Progenitor cell of endocrine pancreas (in vitro differentiated cells): ENCODE measurements at places on chromosomes 5 and 9. TPM values are rescaled to one million over a fixed set of nuclear protein-coding genes. Genes with fewer than 3 reads are reported as not detected.

Gene FLT4
- 2.0 TPM in 2 replicates for total RNA-seq

GRCh38 chr5:151770383-151771258 lies 1.1 kb upstream of the G3BP1 start:
- peak overlapping the region; percentile 95 for H3K27ac ChIP-seq
- H3K4me1 ChIP-seq = peaks cover 28% of the 10 kb centered on the region
- no peak overlapping the region for H3K4me3 ChIP-seq
- H3K27me3 ChIP-seq = no peaks in the 10 kb centered on the region
- DNase-seq = no peak

- H3K4me1 ChIP-seq = peaks cover 21% of the 10 kb centered on the region
- H3K4me3 ChIP-seq = no peak overlapping the region
- H3K27me3 ChIP-seq = peaks cover 7% of the 10 kb centered on the region
- H3K36me3 ChIP-seq = no peaks in the 10 kb centered on the region
- no peak for DNase-seq
- no peak overlapping the region for H3K27ac ChIP-seq
Measured at GRCh38 chr5:76490960-76491359, 87.9 kb downstream of the IQGAP2 start.

GRCh38 chr9:75903785-75904360 lies 13.4 kb downstream of the PCSK5 start:
- no peak for DNase-seq
- H3K4me3 ChIP-seq = no peak overlapping the region
- H3K27ac ChIP-seq = no peak overlapping the region
- H3K36me3 ChIP-seq = peaks cover 2% of the 10 kb centered on the region
- peaks cover 12% of the 10 kb centered on the region for H3K27me3 ChIP-seq
- no peaks in the 10 kb centered on the region for H3K4me1 ChIP-seq

- no peaks in the 10 kb centered on the region for H3K27me3 ChIP-seq
- peaks cover 1% of the 10 kb centered on the region for H3K4me1 ChIP-seq
- H3K27ac ChIP-seq = no peak overlapping the region
- no peak for DNase-seq
- H3K4me3 ChIP-seq = no peak overlapping the region
Measured at GRCh38 chr9:30851600-30851999, 1532.8 kb upstream of the ACO1 start.
